Right kidney (tissue), 9 donors: ENCODE measurements at places on chromosomes 13 and 19.

- DNase-seq = peak; percentile 73
Measured at GRCh38 chr19:47190167-47190727, 40.8 kb downstream of the BBC3 start.

DNA sequence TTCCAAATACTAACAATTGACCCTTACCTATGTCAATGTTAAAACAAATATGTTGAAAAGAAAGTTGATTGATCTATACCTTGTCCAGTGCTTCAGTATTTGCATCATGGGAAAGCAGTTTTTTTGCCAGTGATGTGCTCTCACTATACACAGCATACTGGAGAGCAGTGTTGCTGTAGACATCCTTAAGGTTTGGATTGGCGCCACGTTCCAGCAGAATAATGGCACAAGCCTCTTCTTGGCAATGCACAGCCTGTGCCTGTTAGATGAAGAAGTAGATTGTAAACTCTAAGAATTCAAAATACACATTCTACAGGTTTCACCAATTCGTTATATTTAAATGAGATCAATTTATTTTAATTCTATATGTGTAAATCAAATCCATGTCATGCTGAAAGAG is 43.9 kb upstream of the C1QTNF9B start:
- DNase-seq = no peak

GRCh38 chr13:30755678-30756077 is 20.3 kb downstream of the ALOX5AP start:
- DNase-seq = no peak

- no peak for DNase-seq
Measured at GRCh38 chr19:52991484-52991883, 22.2 kb upstream of the ERVV-1 start.

DNA sequence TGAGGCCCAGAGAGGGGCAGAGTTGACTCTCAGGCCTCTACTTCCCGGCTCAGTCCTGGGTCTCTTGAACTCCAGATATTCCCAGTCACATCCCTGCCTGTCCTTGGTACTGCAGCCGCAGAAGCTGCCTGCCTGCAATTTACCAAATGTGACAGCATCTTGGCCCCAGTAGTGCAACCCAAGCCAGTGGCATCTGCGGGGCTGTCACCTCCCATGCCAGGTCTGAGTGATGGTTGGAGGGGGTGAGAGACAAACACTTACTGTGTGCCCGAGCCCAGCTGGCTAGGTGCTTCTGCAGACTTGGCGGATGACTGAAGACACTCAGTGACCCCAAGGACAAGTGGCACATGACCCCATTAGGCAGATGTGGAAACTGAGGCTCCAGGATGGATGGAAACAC is 18.4 kb downstream of the ZNRF4 start:
- DNase-seq = no peak

DNA sequence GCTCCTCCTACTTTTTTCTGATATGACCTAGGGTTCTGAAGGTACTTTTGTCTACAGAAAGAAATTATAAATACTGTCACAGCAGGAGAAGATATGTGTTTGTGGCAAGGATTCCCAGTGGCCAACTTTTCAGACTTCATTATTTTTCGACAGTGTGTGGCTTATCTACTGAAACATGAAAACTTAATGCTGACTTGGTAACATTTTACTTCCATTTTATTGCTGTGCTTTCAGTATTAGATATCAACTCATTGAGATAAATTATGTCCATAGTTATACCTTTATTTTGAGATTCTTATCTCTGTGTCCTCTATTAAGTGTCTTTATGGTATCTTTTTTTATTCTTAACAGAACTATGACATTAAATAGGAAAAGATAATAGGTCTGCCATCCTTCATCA is 700.0 kb downstream of the PCDH9 start:
- no peak for DNase-seq

DNA sequence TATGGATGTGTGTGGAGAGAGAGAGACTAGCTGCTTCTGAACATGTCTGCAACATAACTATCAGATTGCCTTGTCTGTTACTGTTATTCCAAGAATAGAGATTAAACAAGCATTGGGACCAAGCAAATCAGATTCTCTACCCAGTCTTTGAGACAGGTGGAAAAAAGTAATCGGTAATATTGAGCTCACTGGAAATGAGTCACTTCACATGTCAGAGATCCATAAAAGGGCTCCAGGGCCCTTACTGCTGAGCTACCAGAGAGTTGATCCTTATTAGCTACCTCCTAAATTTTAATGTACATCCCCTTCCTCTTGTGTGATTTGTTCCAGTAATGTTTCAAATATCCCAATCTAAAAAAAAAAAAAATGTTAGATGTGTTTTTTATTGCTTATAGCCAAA is 2118.0 kb downstream of the PCDH9 start:
- DNase-seq = no peak

GRCh38 chr19:39194832-39195542 is 1.8 kb upstream of the NCCRP1 start:
- no peak for DNase-seq

DNA sequence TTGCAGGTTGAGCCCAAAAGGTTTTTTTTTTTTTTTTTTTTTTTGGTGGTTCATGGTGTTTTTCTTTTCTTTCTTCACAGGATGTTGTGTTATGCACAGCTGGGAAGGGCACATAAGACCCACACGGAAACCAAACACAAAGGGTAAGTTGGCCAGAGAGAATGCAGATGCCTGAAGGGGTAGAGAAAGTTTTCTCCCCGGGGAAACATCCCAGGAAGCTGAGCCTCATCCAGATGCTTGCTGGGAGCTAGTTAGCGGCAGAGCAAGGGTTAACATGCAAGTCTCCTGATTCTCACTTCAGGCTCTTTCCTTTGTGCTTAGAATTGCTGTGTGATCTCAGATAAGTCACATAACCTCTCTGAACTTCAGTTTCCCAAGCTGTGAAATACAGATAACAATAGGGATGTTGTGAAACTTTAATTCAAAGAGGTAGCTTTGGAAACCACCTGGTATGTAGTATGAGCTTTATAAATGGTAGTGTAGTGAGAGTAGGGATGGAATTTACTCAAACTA is 3.1 kb downstream of the ADGRE1 start:
- no peak for DNase-seq

DNA sequence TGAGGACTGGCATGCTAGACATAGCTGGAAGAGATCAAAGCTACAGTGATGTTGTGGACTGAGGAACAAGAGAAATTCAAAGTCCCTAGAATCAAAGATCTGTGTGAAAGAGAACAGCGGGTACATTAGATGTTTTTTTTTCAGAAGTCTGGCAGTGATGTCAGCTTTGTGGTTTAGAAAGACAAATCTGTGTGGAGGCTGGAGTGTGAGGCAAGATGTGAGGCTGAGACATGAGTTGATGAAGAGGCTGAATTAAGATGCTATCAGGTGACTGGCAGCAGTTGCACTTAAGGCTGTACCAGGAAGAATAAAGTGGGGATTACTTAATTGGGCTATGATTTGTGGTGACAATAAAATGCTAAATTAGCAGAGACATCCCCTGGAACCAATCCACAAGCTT is 46.5 kb downstream of the DNAJC3 start:
- no peak for DNase-seq

DNA sequence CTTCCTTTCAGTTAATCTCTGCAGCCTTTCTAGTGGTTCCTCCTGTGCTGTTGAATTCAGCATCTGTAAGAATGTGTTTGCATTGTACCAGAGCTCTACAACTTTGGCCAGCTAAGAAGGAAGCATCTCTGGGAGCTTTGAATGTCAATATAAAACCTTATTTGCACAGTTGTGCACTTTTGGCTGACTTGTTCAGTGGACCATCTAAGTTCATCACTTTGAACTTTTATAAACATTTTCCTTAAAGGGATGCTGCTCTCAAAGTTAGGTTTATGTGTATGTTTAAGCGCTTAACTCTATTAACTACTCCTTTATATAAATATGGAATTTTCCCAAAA is 15.6 kb downstream of the POLR1D start:
- no peak for DNase-seq

DNA sequence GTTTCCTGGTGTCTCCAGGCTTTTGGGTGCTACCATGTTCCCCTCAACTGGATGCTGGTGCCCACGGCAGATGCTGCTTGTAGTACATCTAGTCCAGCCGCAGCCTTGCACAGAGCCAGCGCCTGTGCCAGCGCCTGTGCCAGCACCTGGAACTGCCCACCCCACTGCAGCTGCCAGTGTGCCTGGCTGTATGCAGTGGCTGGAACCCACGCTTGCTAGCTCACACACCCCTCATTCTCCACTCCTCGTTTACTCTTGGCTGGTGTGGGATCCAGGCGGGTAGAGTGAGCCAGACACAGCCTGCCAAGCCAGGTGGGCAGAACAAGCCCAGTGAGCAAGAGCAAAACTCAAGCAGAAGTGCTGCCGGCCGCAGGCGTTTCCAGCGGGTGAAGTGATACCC is 428.6 kb downstream of the SLITRK1 start:
- no peak for DNase-seq

GRCh38 chr19:55836340-55836739 is at the start of gene NLRP4:
Gene NLRP4 (plus strand): TSS chr19:55836540. CDS start chr19:55852081, 15,541 bp downstream.
- DNase-seq = no peak

DNA sequence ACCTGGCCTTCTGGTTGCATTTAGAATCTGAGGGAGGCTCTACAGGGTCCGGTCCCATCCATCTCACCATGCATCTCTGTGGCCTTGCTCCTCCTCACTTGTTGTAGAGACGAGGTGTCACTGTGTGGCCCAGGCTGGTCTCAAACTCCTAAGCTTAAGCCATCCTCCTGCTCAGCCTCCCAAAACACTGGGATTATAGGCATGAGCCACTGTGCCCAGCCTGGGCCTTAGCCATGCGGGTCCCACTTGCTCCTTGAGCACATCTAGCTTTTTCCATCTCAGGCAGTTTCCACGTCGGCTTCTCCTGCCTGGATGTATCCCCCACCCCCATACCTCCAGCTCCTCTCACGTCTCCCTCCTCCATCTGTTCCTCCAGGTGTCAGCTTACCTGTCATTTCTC is 9.8 kb downstream of the ELSPBP1 start:
- no peak for DNase-seq

GRCh38 chr13:79456656-79457365 is 24.1 kb upstream of the NDFIP2 start:
- DNase-seq = no peak

DNA sequence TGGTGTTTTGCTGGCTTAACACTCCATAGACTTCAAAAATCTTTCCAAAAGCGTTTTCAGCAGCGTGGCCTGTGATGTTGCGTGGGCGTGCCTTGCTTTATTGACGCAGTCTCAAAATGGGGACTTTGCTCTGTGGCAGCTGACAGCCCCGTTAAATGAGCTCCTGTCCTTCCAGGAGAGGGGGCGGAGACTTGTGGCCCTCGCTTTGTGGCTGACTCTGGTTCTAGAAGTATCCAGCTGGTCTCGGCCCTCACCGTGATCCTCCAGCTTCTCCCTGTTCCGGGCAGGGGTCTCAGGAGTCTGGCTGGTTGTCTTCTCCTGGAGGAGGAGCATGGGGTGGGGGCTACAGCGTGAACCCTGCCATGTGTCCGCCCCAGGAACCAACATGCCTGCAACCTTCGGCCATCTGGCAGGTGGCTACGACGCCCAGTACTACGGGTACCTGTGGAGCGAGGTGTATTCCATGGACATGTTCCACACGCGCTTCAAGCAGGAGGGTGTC is 8.4 kb upstream of the ZNF554 start:
- no peak for DNase-seq

- DNase-seq = no peak
Measured at GRCh38 chr19:47779524-47780214, 1.2 kb downstream of the SELENOW start.

GRCh38 chr13:113920606-113921286 is 53.1 kb downstream of the C13orf46 start:
- DNase-seq = no peak

DNA sequence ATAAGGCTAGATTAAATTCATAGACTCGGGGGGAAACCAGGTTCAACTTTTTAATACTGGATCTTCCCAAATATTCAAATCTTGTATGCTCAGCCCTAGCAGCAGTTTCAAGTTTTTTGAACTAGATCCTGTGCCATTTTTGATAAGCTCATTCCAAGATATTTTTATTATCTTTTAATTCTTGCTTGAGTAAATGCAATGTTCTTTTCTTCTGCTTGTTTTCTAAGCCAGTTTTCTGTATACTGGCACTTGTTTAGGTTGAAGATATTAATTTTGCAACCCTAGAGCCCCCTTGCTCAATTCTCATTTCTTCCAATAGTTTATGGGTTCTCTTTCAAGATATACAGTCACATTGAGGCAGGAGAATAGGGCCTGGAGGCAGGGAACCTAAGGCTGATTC is 13.1 kb upstream of the PNMA8C start:
- no peak for DNase-seq

DNA sequence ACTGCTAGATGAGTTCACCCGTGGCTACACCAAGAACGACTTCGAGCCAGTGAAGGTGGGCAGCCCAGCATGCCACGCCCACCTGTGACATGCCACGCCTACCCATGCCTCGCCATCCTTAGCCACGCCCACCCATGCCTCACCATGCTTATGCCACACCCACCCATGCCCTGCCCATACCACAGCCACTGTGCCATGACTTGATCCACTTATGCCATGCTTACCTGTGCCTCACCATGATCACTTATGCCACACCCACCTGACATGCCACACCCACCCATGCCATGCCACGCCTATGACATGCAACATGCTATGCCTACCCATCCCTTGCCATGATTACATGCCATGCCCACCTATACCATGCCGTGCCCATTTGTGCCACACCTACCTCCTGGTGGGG is 12.9 kb upstream of the USE1 start:
- no peak for DNase-seq

DNA sequence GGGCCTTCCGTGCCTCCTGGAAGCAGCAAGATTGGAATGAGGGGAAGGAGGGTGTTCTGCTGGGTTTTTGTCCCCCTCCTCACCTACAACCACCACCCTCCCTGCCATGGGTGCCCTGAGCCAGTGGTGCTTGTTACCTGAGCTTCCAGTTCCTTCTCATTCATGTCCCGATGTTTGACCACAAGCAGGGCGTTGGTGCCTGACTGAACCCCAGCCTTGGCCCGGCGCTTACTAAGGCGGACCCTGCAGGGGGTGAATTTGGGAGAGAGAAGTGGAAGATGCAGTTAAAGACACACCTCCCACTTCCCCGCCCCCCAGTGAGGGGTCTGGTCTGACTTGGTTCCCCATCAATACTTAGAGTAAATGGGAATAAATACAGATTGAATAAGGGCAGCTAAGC is 4.3 kb downstream of the PAF1 start:
- no peak for DNase-seq

GRCh38 chr13:63167699-63168337 is 1752.2 kb upstream of the PCDH20 start:
- DNase-seq = no peak

DNA sequence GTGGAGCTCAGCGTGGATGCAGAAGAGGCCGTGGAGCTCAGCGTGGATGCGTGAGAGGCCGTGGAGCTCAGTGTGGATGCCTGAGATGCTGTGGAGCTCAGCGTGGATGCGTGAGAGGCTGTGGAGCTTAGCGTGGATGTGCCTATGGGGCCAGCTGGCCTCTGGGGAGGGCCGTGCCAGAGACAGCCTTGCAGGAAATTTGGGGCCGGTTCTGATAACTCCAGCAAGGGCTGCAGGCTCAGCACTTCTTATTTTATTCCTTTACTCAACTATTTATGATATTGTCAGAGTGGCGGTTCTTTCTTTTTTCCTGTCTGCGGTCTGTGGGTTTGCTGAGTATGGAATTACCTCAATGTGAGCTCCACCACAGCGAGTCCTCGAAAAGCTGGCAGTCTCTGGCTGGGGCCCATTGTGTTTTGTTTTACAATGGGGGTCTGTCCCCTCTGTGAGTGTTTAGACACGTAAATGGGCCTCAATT is 17.8 kb upstream of the TMEM255B start:
- no peak for DNase-seq

GRCh38 chr13:114118511-114119123 is 13.8 kb downstream of the RASA3 start:
- peak; percentile 58 for DNase-seq

GRCh38 chr13:98651744-98652143 is 74.8 kb upstream of the STK24 start:
- DNase-seq = no peak
